ENCODE measurements at places on chromosomes 11 and 22.

DNA sequence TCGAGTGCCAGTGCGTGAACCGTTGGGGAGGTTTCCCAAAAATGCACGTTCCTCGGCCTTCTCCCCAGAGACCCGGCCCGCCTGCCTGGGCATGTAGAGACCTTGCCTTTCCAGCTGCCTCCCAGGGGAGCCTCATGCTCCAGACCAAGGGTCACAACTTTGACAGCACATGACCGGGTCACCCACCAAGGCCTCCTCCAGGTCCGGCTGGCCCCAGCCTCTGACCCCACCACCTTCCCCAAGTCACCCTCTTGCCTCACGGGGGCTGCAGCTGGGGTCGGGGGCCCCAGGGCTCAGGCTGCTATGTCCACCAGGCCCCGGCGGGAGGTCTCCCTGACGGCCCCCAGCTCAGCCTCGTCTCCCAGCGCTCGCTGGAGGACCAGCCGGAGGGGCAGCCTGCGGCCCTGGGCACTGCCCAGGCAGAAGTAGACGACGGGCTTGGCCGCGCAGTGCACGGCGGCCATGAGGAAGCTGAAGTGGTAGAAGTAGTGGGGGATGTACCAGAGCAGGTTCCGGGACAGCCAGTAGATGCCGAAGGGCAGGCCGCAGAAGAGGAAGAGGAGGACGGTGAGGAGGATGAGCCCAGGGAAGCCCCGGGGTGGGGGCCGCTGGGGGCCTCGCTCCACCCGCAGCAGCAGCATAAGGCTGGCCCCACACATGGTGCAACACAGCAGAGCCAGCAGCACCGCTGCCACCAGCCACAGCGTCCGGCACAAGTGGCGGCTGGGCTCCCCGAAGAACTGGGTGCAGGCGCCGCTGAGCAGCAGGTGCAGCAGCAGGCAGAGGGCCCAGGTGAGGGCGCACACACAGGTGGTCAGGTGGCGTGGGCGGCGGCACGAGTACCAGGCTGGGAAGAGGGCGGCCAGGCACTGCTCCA, 4.4 kb downstream of the MRGPRE start:
- DNase-seq, result no peak

- DNase-seq, result no peak
Observed at GRCh38 chr22:22406445-22407027, 102.0 kb downstream of the ZNF280B start.

DNA sequence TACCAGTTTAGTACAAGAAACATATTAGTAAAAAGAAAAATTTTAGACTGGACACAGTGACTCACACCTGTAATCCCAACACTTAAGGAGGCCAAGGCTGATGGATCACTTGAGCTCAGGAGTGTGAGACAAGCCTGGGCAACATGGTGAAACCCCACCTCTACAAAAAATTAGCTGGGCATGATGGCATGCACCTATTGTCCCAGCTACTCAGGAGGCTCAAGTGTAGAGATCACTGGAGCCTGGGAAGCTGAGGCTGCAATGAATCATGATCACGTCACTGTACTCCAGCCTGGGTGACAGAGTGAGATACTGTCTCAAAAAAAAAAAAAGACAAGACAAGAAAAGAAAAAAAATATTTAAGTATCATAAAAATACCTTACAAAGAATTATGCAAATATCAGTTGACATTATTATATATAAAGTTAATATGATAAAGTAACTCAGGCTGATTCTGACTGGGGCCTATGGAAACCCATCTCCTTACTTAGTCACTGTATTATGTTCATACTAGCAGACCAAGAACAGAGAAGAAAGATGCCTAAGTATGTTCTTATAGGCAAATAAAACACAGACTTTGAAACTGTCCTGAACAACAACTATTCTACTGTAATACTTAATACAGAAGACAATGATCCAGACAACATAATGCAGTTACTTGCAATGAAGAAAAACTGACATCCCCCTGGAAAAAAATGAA, 27.3 kb downstream of the FAM168A start:
- no peak for DNase-seq

GRCh38 chr22:23094260-23094659, 23.9 kb downstream of the GNAZ start:
- no peak for DNase-seq

GRCh38 chr22:32466496-32466895, 2.2 kb upstream of the BPIFC start:
- no peak for DNase-seq

- DNase-seq, result no peak
Observed at GRCh38 chr11:409600-410483, 5.0 kb downstream of the SIGIRR start.

- DNase-seq, result peak; percentile 9
Observed at GRCh38 chr22:31451709-31452571, 37.7 kb downstream of the EIF4ENIF1 start.

- DNase-seq, result no peak
Observed at GRCh38 chr22:39414886-39415285, 15.3 kb downstream of the TAB1 start.

DNA sequence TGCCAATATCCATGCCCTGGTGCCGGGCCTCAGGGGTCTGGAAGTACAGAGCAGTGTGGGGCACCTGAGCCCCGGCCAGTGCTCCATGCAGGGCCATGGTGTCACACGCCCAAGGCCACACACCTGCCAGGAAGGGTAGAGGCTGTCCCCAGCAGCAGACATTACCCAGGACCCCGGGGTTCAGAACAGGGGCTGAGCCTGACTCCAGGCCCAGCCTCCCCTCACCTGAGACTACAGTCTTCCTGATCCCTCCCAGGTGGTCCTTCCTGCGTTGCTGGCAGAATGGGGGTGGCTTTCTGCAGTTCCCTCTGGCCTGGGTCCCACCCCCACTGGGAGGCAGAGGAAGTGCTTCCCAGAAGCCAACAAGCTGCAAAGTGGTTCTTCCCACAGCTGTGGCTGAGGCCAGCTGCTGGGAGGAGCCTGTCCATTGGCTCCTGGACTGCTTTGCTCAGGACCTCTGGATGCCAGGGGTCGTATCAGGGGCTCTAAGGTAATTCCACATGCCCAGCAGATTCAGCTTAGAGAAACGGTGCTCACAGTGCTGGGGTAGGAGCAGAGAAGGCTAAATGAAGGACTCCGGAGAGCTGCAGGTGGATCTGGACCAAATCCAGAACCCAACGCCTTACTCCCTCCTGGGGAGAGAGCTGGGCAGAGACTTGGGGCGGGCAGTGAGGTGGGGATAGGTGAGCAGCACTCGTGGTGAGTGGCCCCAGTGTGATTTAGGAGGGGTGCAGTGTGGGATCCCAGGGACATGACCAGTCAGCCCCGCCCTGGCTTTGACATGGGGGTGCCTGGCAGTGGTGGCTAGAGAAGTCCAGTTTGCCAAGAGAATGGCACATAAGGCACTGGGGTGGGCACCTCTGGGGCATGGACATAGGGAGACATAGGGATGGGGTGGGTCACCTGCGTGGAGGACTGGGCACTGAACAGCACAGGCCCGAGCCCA, 12.6 kb downstream of the TCIRG1 start:
- DNase-seq, result no peak

DNA sequence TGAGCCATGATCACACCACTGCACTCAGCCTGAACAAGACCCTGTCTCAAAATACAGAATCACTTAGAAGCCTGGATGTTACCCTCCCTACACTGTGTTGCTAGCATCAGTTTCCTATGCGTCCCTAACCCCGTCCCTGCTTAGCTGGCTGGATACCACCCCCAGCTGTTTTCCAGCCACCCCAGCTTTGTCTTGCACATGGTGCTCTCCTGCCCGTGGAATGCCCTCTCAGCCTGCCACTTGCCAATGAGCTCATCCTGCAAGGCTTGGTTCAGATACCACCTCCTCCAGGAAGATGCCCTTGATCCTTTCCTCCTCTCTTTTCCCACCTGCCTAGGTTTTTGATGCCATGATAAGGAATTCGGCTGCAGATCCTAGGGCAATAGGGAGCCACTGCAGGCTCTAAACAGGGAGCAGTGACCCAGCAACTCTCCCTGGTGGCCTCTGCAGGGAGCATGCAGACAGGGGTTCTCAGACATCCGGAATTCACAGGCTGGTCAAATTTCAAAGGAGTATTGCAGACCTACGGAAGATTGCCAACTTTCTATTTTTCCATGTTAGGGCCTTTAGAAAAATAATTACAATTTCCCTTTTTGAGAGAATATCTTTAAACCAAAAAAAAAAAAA, 52.7 kb upstream of the WNT7B start:
- no peak for DNase-seq

DNA sequence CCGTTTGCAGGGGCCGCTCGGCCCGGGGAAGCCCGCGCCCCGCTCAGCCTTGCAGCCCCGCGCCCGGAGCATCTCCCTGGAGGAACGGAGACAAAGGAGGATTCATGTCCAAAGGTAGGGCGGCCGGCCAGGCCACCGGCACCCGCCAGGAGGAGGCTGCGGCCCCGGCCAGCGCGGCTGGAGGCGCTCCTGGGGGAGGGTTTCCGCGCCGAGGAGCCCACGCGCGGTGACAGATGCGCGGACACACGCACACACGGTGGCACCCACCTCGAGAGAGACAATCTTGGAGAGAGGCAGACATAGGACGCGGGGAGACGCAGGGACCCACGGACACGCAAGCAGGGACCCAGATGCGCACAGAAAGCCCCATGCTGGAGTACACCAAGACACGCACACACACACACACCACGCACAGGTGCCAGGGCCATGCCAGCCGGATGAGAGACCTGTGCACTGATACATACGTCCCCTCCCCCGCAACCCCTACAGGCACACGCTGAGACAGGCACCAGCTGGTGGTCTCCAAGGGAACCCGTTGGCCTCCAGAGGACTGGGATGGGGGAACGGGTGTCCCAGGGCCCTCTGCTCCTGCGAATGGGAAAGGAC, 7.8 kb downstream of the SEPTIN3 start:
- DNase-seq, result peak; percentile 47

- peak; percentile 93 for DNase-seq
Observed at GRCh38 chr11:12243911-12244550, 133.3 kb upstream of the PARVA start.

DNA sequence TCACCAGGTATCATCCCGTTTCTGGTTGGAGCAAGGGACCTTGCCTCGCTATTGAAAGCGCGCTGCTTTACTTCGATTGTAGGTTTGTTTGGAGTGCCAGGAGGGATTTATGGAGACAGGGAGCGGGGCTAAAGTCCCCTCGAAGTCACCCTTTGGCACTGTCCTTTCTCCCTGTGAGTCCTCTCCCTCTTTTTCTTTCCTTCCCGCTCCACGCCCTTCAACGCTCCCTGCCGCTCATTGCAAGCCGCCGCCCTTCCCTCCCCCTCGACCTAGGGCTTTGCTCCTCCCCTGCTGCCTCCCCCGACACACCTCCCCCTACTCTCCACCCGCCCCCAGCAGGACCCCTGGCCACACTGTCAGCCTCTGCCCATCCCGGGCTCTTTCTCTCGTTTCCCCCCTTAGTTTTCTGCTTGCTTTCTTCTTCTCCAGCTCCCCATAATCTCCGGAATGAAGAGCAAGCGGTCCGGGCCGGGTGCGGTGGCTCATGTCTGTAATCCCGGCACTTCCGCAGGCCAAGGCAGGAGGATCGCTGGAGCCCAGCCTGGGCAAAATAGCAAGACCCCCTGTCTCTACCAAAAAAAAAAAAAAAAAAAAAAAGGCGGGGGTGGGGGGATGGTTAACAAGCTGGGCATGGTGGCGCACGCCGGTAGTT, 41.0 kb downstream of the AHNAK start:
- no peak for DNase-seq

- no peak for DNase-seq
Observed at GRCh38 chr22:36839356-36840073, 21.3 kb upstream of the NCF4 start.

DNA sequence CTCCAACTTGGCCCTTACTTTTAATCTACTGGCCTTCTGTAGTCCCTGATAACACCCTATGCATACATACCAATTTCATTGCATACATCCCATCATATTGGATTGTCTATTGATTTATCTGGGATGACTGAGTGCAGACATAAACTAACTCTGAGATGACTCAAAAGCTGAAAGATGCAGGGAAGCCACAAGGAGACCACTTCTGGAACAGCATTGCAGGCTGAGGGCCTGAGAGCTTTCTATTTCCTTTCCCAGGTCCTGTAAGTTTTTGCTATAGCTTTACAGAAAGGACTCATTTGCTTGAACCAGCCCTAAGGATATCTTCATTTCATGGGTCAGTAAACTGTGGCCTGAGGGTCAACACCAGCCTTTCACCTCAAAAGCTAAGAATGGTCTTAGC, 15.1 kb upstream of the SPON1 start:
- no peak for DNase-seq

GRCh38 chr11:41254966-41255365, 204.5 kb downstream of the LRRC4C start:
- no peak for DNase-seq

DNA sequence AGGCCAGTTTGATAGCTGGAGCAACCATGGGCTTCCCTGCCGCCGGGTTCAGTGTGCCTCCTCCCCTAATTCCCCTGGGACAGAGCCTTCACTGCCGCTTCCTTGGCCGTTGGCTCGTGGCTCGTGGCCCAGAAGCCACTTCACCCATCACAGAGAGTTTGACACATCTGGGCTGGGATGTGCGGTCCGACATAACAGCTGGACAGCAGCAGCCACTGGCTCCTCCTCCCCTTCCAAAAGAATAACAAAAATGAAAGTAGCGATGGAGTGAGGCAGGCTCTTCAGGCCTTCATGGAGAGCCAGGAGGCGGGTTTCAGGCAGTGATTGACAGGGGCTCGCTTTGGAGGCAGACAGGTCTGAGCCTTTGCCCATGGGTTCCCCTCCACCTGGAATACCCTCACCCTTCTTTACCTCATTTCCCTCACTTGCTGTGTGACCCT, 8.2 kb downstream of the CREB3L1 start:
- no peak for DNase-seq
